ENCODE measurements at places on chromosomes 4 and X.

DNA sequence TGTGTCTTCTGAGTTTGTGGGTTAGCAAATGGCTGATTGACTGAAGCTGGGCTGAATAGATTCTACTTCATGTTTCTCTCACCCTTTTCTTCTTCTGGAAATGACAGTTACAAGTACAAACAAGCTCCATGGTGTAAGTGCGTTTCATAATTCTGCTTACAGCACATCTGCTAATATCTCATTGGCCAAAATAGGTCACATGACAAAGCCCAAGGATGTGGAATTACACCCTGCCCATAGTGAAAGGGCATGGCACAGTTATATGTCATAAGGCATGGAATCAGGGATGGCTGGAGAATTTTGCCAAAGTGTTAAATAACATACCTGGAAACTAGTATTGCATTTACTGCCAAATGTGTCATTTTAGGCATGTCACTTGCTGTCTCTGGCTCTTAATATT, 327.2 kb downstream of the NKX6-1 start:
- DNase-seq, result no peak

GRCh38 chr4:107863416-107863815, 38.7 kb downstream of the SGMS2 start:
- no peak for DNase-seq

DNA sequence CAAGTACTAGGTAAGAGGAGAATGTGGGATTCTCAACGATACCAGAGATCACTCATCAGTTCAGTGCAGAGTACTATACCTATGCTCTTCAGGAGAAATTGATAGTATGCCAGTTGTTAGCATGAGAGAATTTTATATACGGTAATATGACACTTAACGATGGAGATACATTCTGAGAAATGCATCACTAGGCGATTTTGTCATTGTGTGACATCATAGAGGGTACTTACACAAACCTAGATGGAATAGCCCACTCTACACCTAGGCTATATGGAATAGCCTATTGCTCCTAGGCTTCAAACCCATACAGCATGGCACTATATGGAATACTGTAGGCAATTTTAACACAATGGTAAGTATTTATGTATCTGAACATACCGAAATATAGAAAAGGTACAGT, 140.2 kb downstream of the SLIT2 start:
- DNase-seq, result no peak

DNA sequence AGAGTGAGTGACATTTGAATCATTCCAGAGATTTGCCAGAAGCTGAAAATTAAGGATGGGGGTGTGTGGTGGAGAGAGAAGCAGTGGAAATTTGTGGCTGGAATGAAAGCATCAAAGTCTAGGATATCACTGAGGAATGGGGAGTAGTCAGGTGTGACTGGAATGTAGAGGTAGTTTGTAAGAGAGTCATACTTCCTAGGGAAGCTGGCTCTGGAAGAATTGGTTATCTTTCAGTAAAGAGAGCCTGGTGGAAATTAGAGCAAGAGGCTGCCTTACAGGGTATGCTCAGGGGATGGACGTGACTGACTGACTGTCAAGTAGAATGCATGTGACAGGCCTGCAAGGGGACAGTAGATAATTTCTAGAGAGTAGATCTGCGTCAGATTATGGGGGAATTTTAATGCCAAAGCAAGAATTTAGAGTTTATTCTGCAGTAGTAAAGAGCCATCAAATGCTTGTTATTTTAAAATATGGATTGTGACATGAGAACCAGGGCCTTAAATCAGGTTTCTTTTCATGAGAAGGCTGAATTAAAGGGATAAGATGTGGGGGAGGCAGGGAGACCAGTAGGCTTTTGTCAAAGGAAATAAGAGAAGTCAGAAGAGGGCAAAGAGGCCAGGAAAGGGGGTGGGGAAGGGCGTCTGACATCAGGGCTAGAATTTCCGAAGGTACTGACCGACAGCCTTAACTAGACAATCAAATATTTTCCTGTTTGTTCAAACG, 109.9 kb downstream of the AFF1 start:
- no peak for DNase-seq

- DNase-seq, result no peak
Observed at GRCh38 chrX:131356725-131357124, 67.6 kb upstream of the IGSF1 start.

DNA sequence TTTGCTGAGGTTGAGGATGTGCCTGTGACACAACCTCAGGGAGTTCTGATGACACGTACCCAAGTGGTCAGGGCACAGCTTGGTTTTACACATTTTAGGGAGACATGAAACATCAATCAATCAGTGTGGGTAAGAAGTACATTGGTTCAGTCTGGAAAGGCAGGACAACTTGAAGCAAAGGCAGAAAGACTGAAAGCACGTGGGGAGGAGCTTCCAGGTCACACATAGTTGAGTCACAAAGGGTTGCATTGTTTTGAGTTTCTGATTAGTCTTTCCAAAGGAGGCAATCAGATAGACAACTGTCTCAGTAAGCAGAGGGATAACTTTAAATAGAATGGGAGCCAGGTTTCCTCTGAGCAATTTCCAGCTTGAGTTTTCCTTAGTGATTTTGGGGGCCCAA, 1910.0 kb upstream of the AGA start:
- DNase-seq, result no peak

DNA sequence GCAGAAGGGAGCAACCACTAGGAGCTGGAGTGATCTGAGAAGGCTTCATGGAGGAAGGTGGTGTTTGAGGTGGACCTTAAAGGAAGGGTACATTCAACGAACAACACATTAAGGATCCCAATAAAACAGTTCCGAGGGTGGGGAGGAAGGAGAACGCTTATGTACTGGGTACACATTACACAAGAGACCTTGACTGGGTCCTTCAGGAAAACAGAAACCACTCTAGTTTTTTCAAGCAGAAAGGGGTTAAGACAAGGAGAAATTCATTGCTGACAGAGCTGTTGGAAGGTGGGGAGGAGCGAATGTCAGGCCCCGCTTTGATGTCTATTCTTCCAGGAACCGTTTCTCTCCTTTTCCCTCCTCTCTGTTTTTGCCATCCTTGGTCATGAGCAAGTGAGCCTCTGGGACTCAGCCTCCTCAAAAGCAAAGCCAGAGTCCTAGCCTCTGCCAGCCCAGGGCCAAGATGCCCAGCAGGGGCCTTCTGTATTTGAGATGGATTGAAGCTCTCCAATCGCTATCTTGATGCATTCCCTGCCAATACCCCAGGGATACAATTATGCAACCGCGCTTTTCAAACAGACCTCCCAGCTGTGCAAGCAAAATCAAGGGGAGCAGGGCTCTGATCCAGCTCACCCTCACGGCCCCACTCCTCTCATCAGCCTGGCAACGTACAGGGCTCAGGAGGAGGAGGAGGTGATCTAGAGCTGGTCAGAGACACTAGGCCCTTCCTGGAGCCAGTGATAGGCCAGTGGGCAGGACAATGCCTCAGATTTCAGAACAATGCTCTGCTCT, 48.4 kb downstream of the ZBTB49 start:
- no peak for DNase-seq

GRCh38 chrX:77298790-77299189, 148.4 kb upstream of the FGF16 start:
- DNase-seq, result no peak

- DNase-seq, result no peak
Observed at GRCh38 chr4:185244763-185245162, 35.4 kb downstream of the SNX25 start.

GRCh38 chr4:79087071-79087470, 147.8 kb upstream of the PAQR3 start:
- DNase-seq, result no peak

DNA sequence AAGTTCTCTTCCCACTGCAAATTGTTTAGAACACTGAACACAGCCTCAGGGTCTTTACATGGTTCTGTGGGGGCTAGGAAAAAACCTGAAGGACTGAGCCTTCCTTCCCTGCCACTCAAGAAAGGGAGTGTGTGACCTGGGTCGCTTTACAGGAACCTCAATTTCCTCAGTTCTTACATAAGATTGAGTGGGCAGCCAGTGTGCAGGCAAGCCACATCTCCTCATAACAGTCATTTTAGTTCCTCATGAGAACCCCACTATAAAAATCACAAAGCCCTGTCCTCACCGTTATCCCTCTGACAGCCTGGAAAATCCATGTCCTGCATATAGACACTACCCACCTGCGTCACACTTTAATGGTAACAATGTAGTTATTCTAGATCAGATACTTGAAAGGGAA, 2.1 kb upstream of the ETDC start:
- DNase-seq, result no peak

GRCh38 chr4:127604949-127605709, 27.6 kb upstream of the INTU start:
- no peak for DNase-seq

DNA sequence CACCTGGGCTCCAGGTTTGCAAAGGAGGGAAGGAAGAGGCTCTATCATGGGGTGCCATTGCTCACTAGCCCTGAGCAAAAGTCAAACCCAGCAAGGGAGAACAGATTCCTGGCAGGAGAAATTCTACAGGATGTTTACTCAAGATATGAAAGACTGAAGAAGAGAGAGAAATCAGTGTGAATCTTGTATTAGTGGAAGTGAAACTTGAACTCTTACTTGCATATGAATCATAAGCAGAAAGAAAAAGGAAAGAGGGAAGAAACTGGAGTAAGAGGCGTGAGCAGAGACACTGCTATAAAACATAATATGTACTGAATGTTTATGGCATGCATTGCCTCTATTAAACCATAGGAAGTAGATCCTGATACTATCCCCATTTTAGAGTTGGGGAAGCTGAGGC, 60.9 kb downstream of the C4orf46 start:
- no peak for DNase-seq

GRCh38 chrX:129516402-129516801, 6.9 kb downstream of the SMARCA1 start:
- no peak for DNase-seq

DNA sequence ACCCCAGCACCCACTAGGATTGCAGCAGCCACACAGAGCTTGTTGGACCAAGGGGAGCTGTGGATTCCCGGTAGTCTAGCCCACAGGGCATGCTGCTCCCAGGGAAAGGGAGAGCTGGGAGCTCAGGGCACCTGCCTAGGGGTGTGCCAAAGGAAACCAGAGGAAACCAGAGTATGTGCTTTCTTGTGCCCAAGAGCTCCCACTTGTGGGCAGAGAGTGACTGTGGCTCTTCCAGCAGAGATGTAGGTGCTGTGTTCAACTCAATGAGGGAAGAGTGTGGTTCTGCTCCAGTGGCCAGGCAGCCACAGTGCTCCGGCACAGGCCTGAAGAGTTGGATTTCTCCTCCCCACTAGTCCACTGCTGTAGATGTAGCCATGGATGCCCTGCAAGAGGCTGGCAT, 1050.0 kb upstream of the INTU start:
- no peak for DNase-seq

Measured in prostate gland (tissue), 2 donors.